ENCODE measurements at places on chromosomes 6 and 20. TPM values are rescaled to one million over a fixed set of nuclear protein-coding genes. Genes with fewer than 3 reads are reported as not detected.

BEND6 gene
- total RNA-seq: 0.90 TPM

RNF146 gene
- total RNA-seq: 41.7 TPM

OR2B6 gene
- not detected for total RNA-seq

NMBR gene
- total RNA-seq: not detected

OR2H1 gene
- not detected for total RNA-seq

RBCK1 gene
- 60.1 TPM for total RNA-seq

SEL1L2 gene
- not detected for total RNA-seq

SPDEF gene
- 0.16 TPM for total RNA-seq

MAP7 gene
- total RNA-seq: 5.2 TPM

LGSN gene
- not detected for total RNA-seq
